Effector memory CD8-positive, alpha-beta T cell (primary cell): ENCODE measurements at places on chromosomes 13 and 19.

DNA sequence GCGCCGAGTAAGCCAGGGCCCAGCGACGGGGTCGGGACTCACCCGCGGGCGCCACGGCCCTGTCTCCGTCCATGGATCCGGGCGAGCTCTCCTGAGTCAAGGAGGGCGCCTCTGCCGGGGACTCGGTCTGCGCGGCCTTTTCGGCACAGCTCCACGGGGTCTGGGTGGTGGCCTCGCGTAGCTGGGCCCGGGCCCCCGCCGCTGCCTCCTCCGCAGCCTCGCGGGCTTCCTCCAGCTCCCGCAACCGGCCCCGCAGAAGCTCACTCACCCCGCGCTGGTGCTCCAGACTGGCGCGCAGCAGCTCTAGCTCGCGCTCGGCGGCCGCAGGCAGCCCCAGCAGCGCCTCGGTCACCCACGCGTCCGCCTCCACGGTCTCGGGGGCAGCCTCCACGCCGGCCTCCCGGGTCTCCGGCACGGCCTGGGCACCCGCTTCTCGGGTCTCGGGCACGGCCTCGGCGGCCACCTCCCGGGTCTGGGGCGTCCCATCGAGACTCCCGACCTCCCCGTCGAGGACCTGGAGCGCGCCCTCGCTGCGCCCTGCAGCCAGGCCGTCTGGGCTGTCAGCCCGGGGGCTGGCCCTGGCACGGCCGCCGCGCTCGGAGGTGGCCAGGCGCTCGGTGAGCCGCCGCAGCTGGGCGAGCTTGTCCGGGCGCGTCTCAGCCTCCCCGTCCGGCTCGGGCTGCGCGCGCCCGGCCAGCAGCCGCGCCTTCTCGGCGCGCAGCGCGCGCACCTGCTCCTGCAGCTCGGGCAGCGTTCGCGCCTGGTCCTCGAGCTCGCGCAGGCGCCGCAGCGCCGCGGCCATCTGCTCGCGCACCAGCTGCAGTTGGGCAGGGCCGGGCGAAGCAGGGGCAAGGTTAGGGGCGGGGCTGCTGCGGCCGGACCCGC lies 8.4 kb downstream of the KANK3 start:
- DNase-seq, result no peak
- peak overlapping the region; percentile 18 for H3K4me3 ChIP-seq
- peaks cover 6% of the 10 kb centered on the region for H3K27me3 ChIP-seq

- H3K36me3 ChIP-seq, result no peaks in the 10 kb centered on the region
- no peaks in the 10 kb centered on the region for H3K4me1 ChIP-seq
- H3K4me3 ChIP-seq, result no peak overlapping the region
- DNase-seq, result peak; percentile 10
- H3K27ac ChIP-seq, result no peak overlapping the region
These were observed 13.4 kb downstream of the RASL11A start for GRCh38 chr13:27283906-27284493.

- H3K36me3 ChIP-seq, result peaks cover 46% of the 10 kb centered on the region
- no peaks in the 10 kb centered on the region for H3K27me3 ChIP-seq
- DNase-seq, result no peak
- H3K4me1 ChIP-seq, result peaks cover 17% of the 10 kb centered on the region
- peak overlapping the region; percentile 84 for H3K4me3 ChIP-seq
These were observed 8.1 kb upstream of the ARRDC2 start for GRCh38 chr19:17999684-18000479.

- H3K36me3 ChIP-seq, result peaks cover 11% of the 10 kb centered on the region
- peaks cover 18% of the 10 kb centered on the region for H3K4me1 ChIP-seq
- H3K27ac ChIP-seq, result peak overlapping the region; percentile 11
- no peaks in the 10 kb centered on the region for H3K27me3 ChIP-seq
- no peak for DNase-seq
These were observed 1.7 kb downstream of the DPY19L3 start for GRCh38 chr19:32407004-32407992.

GRCh38 chr13:40272776-40273139 lies 393.7 kb downstream of the FOXO1 start:
- DNase-seq, result no peak
- H3K27ac ChIP-seq, result no peak overlapping the region
- peaks cover 4% of the 10 kb centered on the region for H3K27me3 ChIP-seq
- no peak overlapping the region for H3K4me3 ChIP-seq

GRCh38 chr19:43534816-43535761 lies 2.1 kb downstream of the ZNF575 start:
- H3K4me1 ChIP-seq, result peaks cover 23% of the 10 kb centered on the region
- peaks cover 24% of the 10 kb centered on the region for H3K36me3 ChIP-seq
- H3K27ac ChIP-seq, result peak overlapping the region; percentile 73
- H3K4me3 ChIP-seq, result peak overlapping the region; percentile 39
- DNase-seq, result no peak

- no peaks in the 10 kb centered on the region for H3K36me3 ChIP-seq
- H3K4me1 ChIP-seq, result peaks cover 14% of the 10 kb centered on the region
- peaks cover 12% of the 10 kb centered on the region for H3K27me3 ChIP-seq
- no peak overlapping the region for H3K4me3 ChIP-seq
- H3K27ac ChIP-seq, result no peak overlapping the region
These were observed 103.0 kb downstream of the DNAJC15 start for GRCh38 chr13:43126420-43126819.

DNA sequence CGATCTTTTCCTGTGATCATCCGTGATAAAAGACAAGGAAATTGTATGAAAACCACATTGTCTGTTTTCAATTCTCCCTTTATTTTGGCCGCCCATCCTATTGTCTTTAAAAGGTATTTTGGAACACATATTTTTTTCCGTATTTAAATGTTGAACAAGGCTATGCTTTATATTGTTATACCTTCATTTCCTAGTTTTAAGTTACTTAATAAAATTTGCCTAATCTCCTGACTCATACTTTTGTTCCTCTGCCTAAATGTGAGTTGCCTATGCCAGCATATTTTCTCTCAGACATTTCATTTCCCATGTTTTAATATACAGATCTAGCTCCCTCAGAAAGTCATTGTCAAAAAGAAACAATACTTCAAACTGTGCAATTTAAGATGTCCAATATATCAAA lies 104.2 kb downstream of the SLITRK6 start:
- H3K27ac ChIP-seq, result no peak overlapping the region
- no peaks in the 10 kb centered on the region for H3K36me3 ChIP-seq
- no peaks in the 10 kb centered on the region for H3K27me3 ChIP-seq

- no peak overlapping the region for H3K27ac ChIP-seq
- no peaks in the 10 kb centered on the region for H3K27me3 ChIP-seq
- H3K4me3 ChIP-seq, result no peak overlapping the region
These were observed 27.3 kb downstream of the LRFN3 start for GRCh38 chr19:35963514-35963913.

GRCh38 chr13:46698014-46698413 lies 98.9 kb downstream of the ESD start:
- no peak for DNase-seq
- no peak overlapping the region for H3K4me3 ChIP-seq
- H3K36me3 ChIP-seq, result peaks cover 28% of the 10 kb centered on the region
- no peaks in the 10 kb centered on the region for H3K4me1 ChIP-seq

DNA sequence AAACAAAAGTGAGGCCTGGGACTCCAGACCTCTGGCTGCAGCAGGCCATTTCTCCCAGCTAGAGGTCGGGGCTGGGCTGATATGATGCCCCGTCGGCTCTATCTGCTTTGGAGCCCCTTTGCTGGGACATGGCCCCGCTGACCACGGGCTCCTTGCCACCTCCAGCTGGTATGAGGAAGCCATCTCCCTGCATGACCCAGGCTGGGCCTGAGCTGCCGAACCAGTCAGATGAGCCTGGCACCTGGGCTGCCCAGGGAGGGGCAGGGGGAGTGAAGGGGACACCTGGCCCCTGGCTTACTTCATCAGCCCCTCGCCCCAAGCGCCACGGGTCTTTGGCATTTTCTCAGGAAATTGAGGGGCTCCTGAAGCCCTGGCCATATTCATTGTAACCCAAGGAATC lies 7.8 kb downstream of the ZSWIM4 start:
- H3K27ac ChIP-seq, result no peak overlapping the region
- no peak for DNase-seq
- peaks cover 11% of the 10 kb centered on the region for H3K36me3 ChIP-seq

DNA sequence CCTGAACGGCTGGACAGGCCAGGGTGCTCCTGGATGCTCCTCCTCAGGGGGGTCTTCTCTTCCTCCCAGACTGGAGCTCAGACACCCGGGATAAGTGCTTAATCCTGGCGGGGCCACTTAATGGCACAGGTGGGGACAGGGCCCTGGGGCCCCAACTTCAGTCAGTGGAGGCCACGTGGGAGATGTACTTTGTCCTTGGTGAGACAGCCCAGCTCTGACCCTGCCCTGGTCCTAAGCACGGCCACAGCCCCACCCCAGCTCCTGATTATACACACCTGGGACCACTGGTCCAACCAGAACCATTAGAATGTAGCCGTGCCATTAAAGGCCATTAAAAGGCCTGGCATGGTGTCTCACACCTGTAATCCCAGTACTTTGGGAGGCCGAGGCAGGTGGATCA lies 7.8 kb downstream of the PPP1R14A start:
- H3K27ac ChIP-seq, result no peak overlapping the region
- no peaks in the 10 kb centered on the region for H3K36me3 ChIP-seq
- peaks cover 23% of the 10 kb centered on the region for H3K27me3 ChIP-seq
- DNase-seq, result no peak
- no peak overlapping the region for H3K4me3 ChIP-seq
- peaks cover 5% of the 10 kb centered on the region for H3K4me1 ChIP-seq

DNA sequence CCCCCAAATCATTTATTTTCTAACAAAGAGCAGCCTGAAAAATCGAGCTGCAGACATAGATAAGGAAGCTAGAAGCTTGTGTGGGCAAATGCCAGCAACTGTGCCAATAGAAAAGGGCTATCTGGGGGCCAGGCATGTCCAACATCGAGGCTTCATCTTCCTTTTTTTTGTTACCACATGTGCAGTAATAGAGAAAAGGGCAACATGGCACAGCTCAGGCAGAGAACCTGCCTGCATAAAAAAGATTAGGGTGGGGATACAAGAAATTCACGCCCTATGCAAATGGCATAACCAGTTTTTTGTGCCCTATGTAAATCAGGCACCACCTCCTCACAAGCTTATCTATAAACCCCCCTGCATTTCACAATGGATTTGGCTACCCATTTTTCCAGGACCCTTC lies 60.4 kb upstream of the ABCC4 start:
- H3K4me3 ChIP-seq, result no peak overlapping the region
- no peak for DNase-seq
- H3K36me3 ChIP-seq, result no peaks in the 10 kb centered on the region
- peaks cover 46% of the 10 kb centered on the region for H3K27me3 ChIP-seq
- H3K4me1 ChIP-seq, result no peaks in the 10 kb centered on the region

DNA sequence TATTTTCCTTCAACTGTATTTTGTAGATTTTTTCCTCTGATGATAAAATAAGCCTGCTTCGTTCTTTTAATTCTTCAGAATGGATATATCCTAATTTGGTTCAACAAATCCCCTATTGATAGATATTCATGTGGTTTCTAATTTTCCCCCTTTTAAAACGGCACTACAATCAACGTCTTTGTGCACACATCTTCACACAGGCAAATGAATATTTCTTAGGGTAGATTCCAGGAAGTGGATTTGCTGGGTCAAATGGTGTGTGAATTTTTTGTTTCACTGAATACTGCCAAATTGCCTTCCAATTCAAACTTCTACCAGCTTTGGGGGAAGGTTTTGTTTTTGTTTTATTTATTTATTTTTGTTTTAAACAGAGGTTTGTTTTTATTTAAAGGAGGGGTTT lies 287.2 kb downstream of the FOXO1 start:
- peaks cover 14% of the 10 kb centered on the region for H3K4me1 ChIP-seq
- DNase-seq, result no peak
- H3K27ac ChIP-seq, result no peak overlapping the region
- no peaks in the 10 kb centered on the region for H3K27me3 ChIP-seq
- no peaks in the 10 kb centered on the region for H3K36me3 ChIP-seq

DNA sequence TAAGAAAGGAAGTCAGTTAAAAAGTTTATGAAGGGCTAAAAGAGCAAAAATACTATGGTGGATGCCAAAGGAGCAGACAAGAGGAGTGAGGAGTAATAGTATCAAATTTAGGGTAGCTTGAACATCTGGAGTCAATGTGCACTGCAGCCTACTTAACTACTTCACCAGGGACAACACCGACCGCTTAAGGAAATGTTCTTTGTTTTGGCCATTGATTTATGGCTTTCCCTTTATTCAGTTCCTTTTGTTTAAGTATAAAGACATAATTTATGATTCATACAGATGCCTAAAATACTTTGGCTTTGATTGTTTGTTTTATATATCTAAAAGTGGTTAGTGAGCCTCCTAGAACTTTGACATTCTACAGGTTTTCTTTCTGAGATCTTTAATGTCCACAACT lies 276.3 kb upstream of the PRR20A start:
- H3K4me1 ChIP-seq, result no peaks in the 10 kb centered on the region
- H3K36me3 ChIP-seq, result no peaks in the 10 kb centered on the region
- no peak overlapping the region for H3K4me3 ChIP-seq
- DNase-seq, result no peak

- no peak overlapping the region for H3K27ac ChIP-seq
- no peak overlapping the region for H3K4me3 ChIP-seq
- peaks cover 24% of the 10 kb centered on the region for H3K36me3 ChIP-seq
- no peaks in the 10 kb centered on the region for H3K4me1 ChIP-seq
These were observed 24.7 kb downstream of the PNPLA6 start for GRCh38 chr19:7560255-7560654.

DNA sequence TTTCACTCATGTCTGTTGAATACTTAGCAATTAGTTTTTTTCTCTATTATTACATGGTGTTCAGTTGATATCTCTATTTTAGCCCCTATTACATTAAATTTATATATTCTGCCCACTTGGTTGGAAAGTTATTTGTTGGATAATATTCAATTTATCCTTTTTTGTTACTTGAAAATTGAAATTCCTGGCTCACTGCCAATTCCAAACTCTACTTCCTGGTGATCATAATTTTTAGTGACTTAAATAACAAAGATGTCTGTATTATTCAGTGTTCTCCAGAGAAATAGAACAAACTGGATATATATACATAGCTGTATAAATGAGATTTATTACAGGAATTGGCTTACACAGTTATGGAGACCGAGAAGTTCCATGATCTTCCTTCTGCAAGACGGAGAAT lies 93.6 kb downstream of the GPC5 start:
- H3K4me1 ChIP-seq, result no peaks in the 10 kb centered on the region
- no peaks in the 10 kb centered on the region for H3K27me3 ChIP-seq
- no peak for DNase-seq
- no peaks in the 10 kb centered on the region for H3K36me3 ChIP-seq
- H3K4me3 ChIP-seq, result no peak overlapping the region

GRCh38 chr19:33290082-33290815 lies 12.1 kb downstream of the CEBPA start:
- peaks cover 3% of the 10 kb centered on the region for H3K36me3 ChIP-seq
- DNase-seq, result no peak

- H3K27ac ChIP-seq, result peak overlapping the region; percentile 55
- H3K4me3 ChIP-seq, result peak overlapping the region; percentile 89
- peaks cover 29% of the 10 kb centered on the region for H3K27me3 ChIP-seq
- peaks cover 42% of the 10 kb centered on the region for H3K36me3 ChIP-seq
- DNase-seq, result peak; percentile 53
These were observed 1.3 kb downstream of the ICAM5 start for GRCh38 chr19:10290876-10291553.

DNA sequence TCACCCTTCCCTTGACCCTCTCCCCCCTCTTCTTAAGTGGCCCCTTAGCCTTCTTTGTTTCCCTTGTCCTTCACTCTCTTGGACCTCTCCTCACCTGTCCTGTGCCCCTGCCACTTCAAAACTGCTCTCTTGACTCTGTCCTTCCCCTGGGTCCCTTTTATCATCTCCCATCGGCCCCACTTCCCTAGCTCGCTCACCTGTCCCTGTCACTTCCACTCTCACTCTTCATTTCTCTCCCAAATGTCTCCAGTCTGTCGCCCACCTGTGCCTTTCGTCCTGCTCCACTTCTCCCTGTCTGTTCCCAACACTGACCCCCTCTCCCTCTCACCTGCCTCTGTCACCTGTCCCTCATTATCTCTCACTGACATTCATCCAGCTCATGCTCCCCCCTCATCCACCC lies 699 bp downstream of the IFNL1 start:
- no peaks in the 10 kb centered on the region for H3K27me3 ChIP-seq
- no peak overlapping the region for H3K4me3 ChIP-seq
- H3K36me3 ChIP-seq, result peaks cover 21% of the 10 kb centered on the region
- H3K4me1 ChIP-seq, result peaks cover 50% of the 10 kb centered on the region
